Fibroblast of skin of right quadriceps (primary cell): ENCODE measurements at places on chromosomes 16 and 17.

DNA sequence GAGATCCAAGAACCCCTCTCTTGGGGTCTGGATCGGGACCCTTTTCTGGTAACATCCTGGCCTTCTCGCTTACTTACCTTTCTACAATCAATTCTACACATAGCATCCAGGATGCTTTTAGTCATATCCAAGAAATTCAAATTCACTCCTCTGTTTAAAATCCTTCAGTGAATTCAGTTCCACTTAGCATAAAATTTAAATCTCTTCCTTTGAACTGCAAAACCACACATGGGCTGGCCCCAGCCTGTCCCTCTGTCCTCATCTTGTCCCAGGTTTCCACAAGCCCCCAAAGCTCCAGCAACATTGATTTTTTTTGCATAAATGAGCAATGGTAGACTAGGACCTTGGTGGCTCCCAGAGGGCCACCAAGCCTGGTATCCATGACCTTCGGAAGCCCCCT lies 96.4 kb upstream of the C16orf82 start:
- no peak for DNase-seq

DNA sequence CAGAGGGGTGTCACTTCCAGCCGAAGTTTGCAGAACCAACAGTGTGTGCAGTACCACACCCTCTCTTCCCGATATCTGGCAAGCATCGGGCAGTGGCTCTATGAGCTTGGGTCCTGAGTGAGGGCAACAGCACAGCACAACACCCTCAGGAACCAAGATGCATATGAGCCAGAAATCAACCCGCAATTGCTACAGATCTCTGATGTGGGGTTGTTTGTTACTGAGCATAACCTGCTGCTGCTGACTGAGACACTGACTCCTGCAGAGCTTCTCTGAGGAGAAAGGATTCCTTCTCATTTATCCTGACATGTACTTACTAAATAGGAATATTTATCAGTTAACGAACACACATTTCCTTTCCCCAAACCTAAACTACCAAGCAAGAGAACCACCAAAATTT lies 218.3 kb downstream of the RBFOX3 start:
- DNase-seq, result no peak

- DNase-seq, result no peak
Measured at GRCh38 chr17:41967921-41968578, 1.5 kb downstream of the CNP start.

DNA sequence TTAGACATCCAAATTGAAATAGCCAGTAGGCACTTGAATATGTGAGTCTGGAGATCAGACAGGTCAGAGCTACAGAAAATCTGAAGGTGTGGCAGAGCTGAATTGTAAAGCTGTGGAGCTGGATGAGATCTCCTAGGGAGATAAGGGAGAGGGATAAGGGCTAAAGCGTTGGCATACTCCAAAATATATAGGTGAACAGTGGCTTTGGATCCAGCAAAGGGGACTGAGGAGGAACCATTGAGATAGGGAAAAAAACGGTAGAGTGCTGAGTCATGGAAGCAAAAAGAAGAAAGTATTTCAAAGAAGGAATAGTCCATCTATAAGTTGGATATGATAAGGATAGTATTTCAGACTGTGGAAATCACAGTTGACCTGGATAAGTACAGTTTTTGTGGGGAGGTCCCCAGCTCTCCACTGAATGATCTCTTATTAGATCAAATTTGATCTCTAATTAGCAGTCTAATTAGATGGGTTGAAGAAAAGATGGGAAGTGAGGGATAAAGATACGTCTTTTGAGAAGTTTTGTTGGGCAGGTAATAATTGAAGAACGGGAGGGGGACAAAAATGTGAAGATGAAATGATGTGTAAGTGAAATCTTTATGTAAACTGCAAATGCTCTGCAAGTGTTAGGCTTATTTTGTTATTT lies 587 bp upstream of the DBF4B start:
- DNase-seq, result no peak

- DNase-seq, result peak; percentile 61
Measured at GRCh38 chr17:13477180-13477611, 124.5 kb downstream of the HS3ST3A1 start.

- DNase-seq, result no peak
Measured at GRCh38 chr17:57285701-57286100, 29.4 kb downstream of the MSI2 start.

DNA sequence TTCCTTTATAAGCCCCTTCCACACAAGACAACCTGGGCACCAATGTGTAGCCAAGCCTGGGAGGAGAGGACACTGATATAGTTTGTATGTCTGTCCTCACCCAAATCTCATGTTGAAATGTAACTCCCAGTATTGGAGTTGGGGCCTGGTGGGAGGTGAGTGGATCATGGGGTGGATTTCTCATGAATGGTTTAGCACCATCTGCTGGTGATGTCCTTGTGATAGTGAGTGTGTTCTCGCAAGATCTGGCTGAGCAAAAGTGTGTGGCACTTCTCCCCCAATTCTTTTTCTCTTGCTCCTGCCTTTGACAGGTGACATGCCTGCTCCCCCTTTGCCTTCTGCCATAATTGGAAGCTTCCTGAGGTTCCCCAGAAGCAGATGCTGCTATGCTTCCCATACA lies 135.8 kb downstream of the USP31 start:
- DNase-seq, result no peak

- no peak for DNase-seq
Measured at GRCh38 chr17:73971127-73971526, 232.4 kb upstream of the RPL38 start.

GRCh38 chr16:75074920-75075687 lies 41.5 kb downstream of the LDHD start:
- DNase-seq, result peak; percentile 14

GRCh38 chr17:7440113-7440833 lies 961 bp downstream of the FGF11 start:
- no peak for DNase-seq
